ENCODE measurements at places on chromosomes 12 and 14.

DNA sequence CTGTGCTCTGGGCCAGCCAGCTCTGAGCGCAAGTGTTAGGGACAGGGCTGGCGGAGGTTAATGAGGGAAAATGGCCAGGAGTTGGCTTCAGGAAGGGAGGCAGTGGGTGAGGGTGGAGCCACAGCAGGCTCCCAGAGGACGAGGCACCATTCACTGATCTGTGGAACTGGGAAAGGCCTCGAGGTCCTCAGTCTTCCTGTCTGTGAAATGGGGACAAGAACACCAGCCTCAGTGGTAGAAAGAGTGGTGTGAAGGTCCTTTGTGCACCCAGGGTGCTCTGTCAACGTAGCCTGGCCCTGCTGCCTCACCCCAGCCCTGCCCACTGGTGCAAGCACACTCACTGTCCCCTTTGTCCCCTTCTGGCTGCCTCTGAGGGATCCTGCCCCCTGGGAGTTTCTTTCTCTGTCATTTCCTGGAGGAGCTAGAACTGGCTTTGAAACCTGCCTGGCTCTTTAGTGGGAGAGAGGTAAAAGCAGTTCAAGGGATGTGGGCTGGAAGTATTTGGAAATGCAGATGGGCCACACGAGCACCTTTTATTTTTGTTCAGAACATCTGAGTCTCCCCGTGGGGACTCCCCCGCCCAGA lies 25.0 kb downstream of the SYNDIG1L start:
- no peak for DNase-seq

- DNase-seq = no peak
These were observed 366.4 kb downstream of the IPO8 start for GRCh38 chr12:30329281-30329680.

DNA sequence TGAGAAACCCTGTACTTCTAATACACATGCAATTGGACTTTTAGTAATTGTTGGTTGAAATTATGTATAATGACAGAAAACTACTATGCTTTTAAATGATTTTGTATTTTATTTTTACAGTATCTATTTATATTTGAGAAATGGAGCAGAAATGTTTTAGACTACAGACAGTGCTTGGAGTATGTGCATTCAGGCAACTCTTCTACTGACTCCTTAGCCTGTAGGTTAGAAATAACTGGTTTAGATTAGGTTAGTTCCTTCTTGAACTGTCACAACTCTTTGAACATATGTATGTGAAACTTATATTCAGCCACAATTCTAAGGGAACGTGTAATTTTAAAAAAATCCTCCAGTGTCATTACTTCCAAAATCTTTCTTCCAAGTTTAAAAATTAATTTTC lies 1.7 kb downstream of the FGFR1OP2 start:
- no peak for DNase-seq

- no peak for DNase-seq
These were observed 21.0 kb upstream of the PPP1R13B start for GRCh38 chr14:103868242-103868897.

DNA sequence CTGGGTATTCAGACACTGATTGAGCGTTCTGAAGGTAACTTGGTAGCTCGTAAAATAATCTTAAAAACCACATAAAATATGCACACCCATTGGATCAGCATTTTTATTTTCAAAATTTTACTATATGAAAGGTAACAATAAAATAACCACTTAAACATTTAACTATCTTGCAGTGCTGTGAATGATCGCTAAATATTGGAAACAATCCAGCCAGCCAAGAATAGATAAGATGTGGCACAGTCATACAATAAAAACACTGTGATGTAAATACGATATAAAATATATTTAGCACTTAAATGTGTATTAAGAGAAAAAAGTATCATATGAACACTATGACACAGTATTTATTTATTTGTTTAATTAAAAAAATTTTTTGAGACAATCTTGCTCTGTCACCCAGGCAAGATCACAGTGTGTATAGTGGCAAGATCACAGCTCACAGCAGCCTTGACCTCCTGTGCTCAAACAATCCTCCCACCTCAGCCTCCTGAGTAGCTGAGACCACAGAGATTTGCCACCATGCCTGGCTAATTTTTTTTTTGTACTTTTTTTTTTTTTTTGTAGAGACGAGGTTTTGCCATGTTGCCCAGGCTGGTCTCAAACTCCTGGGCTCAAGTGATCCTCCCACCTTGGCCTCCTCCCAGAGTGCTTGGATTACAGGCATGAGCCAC lies 39.4 kb downstream of the SDR9C7 start:
- DNase-seq = no peak

DNA sequence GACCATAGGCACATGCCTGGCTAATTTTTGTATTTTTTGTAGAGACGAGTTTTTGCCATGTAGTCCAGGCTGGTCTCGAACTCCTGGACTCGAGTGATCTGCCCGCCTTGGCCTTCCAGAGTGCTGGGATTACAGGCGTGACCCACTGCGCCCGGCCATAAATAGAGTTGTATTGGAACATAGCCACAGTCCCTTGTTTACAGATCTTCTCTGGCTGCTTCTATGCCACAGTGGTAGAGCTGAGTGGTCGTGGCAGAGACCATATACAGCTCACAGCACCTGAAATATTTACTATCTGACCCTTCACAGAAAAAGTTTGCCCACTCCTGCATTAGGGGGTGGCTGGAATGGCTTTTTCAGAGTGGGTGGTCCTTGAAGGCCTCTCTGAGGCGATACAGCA lies 28.0 kb upstream of the TSPAN9 start:
- DNase-seq = no peak

- no peak for DNase-seq
These were observed 156.4 kb downstream of the ATP23 start for GRCh38 chr12:58097741-58098140.

- no peak for DNase-seq
These were observed 111.9 kb downstream of the CALM1 start for GRCh38 chr14:90508536-90509254.

- no peak for DNase-seq
These were observed 142.0 kb downstream of the TMEM30B start for GRCh38 chr14:61139006-61139599.

DNA sequence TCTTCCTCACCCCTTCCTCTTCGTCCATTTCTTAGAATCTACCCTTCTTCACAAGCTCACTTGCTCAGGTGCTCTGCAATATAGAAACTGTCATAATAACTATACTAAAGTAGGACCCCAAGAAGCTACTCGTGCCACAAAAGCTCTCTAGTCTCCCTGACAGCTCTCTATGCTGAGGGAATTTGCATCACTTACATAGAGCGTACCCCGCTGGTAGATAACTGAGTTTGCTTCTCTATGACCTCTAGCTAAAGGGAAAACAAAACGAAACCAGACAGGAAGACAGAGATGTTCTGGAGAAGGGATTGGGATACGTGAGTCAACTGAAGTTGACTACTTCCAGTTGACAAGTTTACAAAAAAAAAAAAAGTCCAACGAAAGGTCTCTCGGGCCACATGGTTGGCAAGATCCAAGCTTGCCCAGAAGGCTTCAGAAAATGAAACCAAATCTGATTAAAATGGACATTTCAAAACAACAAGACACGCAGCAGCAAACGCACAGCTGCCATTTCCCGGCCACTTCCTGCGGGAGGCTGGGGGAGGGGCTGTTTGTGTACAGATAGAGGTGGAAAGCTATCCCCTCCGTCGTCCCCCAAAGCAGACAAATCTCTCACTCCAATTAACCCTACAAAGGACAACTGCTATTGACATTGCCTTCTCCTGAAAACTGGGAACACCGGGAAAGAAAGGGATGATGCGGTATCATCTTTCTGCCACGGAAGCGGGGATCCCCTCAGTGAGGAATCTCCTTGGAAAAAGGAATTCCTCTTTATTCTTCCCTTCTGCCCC lies 1.3 kb downstream of the BAZ2A start:
- no peak for DNase-seq

GRCh38 chr12:15688838-15689625 lies 100.2 kb downstream of the EPS8 start:
- no peak for DNase-seq

DNA sequence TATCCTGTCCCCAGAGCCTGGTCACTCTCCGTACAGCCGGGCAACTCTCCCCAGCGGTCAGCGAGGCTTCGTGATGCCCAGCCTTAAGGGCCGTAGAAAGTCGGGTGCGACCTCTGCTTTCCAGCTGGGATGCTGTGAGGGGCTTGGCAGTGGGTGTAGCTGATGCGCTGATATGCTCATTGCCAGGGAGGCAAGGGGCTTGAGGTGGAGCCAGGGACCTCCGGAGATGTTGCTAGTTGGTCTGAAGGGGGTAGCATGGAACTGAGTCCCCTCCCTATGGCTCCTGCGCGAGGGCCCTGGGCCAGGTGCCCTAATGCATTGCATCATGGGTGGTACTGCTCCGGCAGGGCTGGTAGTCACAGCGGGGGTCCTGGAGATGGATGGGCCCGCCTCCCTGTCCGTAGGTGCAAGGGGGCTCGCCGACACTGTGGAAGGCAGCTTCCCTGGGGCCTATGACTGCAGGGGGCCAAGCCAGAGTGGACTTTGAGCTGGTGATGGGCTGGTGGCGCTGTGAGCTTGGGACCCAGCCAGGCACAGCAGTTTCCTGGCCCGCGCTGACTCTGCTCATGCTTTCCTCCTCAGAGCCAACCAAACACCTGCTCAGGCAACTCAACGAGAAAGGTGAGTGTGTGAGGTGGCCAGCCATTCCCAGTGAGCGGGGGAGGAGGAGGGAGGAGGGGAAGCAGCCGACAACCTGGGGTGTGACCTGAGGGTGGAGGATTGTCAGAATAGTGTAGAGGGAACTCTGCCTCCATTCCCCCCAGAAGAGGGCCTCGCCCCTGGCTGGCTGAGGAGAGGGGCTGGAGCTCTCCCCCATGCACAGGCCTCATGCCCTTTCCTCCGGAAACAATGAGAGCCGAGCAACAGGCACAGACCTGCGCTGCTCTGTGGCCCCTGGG lies 32.3 kb downstream of the PLEKHG3 start:
- no peak for DNase-seq

GRCh38 chr14:89304561-89304960 lies 112.5 kb downstream of the FOXN3 start:
- DNase-seq = no peak

DNA sequence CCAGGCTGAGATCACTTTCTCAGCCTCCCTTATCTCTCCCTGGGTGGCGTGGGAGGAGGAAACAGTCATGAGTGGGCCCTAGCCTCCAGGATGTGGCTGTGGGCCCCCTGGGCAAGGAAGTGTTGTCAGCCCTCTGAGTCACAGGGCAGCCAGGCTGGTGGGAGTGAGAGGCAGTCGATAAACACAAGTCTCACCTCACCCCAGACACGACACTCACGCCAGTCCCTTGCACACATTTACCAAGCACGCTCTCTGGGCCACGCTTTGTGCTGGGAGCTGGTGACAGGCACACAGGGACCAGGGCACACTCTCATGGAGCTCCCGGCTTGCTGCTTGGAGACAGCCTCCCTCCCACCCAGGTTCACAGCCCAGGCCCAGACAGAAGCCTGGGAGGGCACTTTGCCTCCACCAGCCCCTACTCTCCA lies 1.9 kb upstream of the KRT79 start:
- no peak for DNase-seq

GRCh38 chr12:38825006-38825405 lies 80.4 kb downstream of the CPNE8 start:
- DNase-seq = no peak

DNA sequence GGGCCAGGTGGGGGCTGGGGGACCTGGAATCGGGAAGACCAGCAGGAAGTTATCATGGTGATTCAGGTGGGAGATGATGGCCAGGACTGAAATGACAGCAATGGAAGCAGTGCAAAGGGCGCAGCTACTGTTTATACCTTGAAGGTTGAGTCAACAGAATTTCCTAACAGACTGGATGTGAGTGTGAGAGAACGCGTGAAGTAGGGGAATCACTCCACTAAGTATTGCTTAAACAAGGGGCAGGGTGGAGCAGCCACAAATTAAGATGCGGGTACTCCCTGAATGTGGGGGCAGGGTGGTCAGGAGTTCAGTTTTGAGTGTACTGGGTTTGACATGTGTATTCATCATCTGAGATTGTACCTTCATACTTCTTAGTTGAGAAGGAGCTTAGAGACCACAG lies 45.1 kb downstream of the MYF5 start:
- DNase-seq = no peak

DNA sequence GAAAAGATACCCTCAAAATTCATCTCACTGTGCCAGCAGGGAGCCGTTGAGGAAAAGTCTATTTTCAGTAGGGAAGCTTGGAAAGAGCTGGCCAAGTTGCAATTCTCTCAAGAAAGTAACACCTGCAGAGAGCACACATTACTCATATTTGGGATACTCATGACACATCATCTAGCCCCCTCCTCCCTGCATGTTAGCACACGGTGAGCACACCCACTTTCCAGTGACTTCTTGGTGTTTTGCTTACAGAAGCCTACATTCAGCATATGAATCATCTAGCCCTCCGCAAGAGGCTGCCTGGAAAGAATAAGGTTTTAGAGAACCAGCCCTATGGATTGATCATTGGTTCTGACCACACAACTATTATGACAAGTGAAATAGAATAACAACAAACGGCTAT lies 124.5 kb downstream of the PTPRO start:
- DNase-seq = no peak

DNA sequence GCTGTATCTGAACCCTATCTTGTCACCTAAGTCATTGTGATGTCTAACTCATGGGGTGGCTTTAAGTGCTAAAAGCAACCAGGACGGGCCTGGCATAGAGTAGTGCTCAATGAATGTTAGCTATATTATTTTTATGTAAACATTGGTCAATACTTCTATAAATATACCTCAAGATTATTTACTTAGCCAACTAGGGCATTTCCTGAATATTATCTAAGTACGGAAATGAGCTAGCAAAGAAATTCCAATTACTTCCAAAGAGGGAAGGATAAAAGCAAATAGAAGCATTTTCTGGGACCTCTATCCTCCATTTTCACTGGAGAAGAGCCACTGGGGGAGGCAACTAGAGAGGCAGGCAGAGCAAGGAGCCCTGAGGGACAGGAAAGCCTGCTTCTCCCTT lies 20.6 kb downstream of the CCDC92 start:
- no peak for DNase-seq

DNA sequence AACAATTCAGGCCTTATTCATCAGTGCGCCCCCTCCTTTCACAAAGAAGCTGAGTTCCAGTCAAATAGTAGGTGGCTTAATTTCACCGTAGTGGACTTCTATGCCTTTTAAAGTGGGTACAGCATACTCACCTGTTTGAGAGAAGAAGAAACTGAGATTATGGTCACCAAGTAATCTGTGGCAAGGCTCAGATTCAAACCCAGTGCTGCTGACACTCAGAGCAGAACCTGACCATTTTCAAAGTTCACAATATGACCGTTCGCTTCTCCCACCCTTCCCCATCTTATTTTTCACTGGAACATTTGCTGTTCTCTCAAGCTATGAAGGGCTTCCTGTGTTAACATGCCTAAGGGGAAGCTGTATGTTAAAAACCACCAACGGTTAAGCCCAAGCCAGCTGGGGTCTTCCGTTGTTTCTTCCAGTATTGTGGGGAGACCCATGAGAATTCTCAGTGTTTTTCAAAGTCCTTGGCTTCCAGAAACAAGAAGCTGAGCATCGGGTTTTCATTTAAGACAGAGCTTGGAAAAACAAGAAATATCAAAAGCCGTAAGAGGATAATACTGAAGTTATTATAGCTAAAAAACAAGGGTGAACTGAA lies 6.1 kb upstream of the PSMA6 start:
- DNase-seq = no peak

GRCh38 chr12:55548756-55549155 lies 646 bp upstream of the OR6C4 start:
- DNase-seq = no peak

Data from NCI-H1694 (cell line).